ENCODE measurements at places on chromosomes 3 and 15. TPM values are rescaled to one million over a fixed set of nuclear protein-coding genes. Genes with fewer than 3 reads are reported as not detected.

Gene RASGRP1
- under 0.01 TPM for total RNA-seq

Gene AGBL1
- not detected for total RNA-seq

Gene DUOX2
- not detected for total RNA-seq

Gene TFRC
- total RNA-seq, result 212 TPM

Gene MORF4L1
- total RNA-seq, result 394 TPM

All from epithelial cell of umbilical artery (primary cell).